ENCODE measurements at places on chromosomes 11 and 22.

- peak; percentile 93 for DNase-seq
These were observed 88.9 kb downstream of the KCNQ1 start for GRCh38 chr11:2533587-2534133.

DNA sequence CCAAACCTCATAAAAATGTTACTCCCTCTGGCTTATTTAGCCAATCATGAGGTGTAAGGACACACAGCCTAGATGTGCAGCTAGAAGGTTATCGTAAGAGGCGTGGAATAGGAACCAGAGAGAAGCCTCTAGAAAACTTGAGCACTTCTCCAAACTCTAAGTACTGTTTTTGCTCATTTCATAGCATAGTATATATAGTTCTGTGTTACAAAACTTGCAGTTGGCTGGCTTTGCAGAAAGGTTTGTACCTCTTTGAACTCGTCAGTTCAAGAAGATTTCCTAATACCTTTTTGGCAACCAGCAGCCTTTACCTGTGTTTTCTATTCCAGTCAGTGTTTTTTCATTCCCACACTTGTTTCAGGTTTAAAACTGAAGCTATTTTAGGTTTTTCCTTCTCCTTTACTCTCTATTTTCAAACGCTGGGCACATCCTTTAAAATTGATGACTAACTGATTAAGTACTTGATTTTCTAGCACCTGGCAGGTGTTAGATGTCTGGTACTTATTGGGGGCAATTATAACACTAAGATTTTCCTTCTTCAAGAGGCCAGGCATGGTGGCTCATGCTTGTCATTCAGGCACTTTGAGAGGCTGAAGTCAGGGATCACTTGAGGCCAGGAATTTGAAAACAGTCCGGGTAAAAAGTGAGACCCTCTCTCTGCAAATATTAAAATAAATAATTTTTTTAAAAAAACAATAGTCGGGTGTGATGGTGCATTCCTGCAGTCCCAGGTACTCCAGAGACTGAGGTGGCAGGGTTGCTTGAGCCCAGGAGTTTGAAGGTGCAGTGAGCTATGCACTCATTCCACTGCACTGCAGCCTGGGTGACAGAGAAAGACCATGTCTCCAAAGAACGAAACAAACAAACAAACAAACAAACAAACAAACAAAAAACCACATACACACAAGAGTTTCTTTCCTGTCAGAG is 125.2 kb downstream of the LRRC4C start:
- DNase-seq, result no peak

- no peak for DNase-seq
These were observed 1.8 kb upstream of the CHADL start for GRCh38 chr22:41242396-41243117.

- DNase-seq, result no peak
These were observed 14.6 kb downstream of the C11orf21 start for GRCh38 chr11:2287091-2287490.

GRCh38 chr11:19952911-19953310 is 207.4 kb downstream of the DBX1 start:
- DNase-seq, result no peak

GRCh38 chr22:38694940-38695339 is 5.8 kb downstream of the JOSD1 start:
- DNase-seq, result no peak

DNA sequence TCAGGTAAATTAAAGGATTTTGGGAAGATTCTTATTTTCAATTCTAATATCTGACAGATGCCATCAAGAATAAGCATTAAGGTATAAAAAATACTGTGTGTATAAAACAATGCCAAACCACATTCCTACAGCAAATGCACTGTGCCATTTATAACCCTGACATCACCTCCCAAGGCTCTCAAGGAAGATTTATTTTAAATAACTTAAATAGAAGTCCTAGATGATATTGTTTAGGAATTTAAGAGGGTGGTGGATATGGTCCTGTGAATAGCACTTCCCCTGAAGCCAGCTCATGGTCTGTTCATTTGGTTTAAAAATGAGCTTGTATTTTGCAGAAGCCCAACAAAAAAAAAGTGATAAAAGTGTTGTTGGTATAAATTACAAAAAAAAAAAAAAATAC is 32.1 kb downstream of the PPIL2 start:
- no peak for DNase-seq

GRCh38 chr11:92556431-92556830 is 331.8 kb downstream of the FAT3 start:
- peak; percentile 21 for DNase-seq

DNA sequence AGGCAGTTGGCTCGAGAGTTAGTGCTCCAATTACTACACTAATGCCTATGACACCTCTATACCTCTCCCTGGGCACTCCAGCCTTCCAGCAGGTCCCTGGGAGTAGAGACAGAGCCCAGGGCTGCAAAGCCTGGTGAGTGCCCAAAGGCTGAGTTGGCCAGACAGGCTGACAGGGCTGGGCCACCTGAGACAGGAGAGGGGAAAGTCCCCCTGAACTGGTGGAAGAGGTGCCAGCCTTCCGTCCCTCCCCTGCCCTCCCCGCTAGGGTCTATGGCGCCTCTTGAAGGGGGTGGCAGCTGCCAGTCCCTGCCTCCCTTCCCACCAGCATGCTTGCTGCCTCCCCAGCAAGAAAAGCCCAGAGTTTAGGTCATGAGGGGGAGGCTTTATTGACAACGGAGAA is 3.0 kb downstream of the KCNJ11 start:
- no peak for DNase-seq

DNA sequence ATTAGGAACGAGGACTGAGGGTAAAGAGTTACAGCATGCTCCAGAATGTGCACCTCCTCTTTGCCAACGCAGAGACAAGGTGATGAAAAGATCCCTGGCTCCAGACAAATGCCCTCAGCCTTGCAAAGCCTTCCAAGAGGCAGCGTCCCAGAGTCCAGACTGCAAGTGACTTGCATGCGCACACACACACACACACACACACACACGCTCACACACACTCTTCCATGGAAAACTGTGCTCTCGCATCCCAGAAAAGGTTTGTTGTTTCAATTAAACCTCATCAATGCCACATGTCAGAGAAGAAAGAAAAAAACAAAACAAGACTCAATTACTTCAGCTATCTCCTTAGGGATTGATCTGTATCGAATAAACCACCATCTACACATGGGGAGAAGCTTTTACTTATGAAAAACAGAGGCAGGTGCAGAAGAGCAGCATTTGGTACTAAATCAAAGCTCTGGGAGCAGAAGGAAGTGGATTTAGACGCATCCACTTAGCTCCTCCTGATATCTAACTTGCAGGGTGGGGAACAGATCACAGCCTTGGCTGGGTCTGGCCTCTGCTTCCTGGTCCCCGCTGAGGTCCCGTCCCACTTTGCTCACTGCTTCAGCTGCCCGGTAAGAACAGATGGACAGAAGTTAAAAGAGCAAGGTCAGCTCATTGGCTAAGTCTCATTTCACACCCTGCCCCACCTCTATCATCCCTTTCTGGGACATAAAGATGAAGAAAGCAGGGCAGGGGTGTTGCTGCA is 249.8 kb upstream of the BLID start:
- DNase-seq, result no peak

DNA sequence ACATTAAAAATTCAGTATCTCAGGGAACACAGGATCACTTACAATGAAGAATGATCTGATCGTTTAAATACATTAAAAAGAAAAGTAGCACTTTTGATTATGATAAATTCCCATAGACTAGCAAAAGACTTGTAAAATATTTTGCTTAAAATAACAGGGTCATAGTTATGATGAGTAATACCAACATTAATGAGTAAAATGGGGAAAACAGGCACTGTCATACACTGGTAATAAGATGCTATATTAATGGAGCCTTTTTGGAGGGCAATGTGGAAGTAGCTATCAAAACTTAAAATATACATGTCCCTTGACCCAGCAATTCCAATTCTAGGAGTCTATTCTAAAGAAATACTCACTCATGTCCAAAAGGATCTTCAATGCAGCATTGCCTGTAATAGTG is 61.8 kb upstream of the CLNS1A start:
- no peak for DNase-seq

DNA sequence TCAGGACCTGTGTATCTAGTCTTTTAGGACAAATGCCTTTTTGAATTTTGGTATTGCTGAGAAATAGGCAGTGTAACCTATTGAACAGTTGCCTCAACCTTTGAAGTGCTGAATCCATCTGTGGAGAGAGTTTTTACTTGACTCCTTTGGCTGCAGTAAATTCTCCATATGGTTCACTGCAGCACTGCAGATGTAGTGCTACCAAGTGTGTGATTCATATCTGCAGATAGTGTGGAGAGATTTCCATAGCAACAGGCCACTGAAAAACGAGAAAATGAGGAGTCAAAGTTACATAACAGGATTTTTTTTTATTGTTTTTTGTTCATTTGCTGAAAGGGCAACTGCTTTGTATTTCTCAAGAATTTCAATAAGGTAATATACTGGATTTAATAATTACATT is 356.1 kb downstream of the RAB38 start:
- no peak for DNase-seq

DNA sequence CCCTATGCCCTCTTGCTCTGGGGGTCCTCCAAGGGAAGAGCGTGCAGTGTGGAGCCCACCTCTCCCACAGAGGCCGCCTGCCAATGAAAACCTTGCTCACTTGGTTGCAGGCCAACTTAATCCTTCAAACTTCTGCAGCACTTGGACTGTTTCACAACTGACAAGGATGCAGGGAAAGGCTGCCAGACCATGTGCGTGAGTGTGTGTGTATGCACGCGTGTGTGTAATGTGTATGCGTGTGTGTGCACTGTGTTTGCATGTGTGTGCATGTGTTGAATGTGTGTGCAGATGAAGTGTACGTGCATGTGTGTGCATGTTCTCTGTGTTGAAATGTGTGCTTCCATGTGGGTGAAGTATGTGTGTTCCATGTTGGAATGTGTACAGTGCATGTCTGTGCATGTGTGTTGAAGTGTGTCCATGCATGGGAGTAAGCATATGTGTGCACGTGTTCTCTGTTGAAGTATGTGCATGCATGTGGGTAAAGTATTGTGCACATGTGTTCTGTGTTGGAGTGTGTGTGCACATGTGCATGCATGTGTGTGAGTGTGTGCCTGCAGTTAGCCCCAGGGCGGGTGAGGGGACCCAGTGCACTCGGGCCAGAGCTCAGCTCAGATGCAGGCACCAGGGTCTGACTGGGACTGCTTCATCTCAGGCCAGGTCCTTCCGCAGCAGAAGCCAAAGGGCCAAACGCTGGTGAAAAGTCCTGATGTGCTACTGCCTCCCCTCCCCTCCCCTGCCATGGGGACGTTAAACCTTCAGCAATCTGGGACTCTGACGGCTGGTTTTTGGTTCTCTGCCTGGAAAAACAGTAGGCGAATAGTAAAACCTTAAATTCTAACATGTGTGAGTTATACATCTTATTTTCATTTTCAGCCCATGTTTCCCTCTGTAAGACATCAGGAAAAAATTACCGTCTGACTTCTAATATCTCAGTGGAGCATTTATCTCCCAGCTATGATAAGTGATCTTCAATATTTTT is 72.0 kb downstream of the FLI1 start:
- DNase-seq, result no peak

DNA sequence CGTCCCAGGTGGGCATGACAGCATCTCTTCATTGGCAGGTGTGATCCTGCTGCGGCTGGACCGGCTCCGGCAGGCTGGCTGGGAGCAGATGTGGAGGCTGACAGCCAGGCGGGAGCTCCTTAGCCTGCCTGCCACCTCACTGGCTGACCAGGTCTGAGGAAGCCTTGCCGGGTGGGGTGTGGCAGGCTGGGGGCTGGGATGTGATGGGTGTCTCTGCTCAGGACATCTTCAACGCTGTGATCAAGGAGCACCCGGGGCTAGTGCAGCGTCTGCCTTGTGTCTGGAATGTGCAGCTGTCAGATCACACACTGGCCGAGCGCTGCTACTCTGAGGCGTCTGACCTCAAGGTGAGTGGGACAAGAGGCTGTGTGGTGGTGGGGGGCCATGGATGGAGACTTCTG is 3.5 kb downstream of the LARGE2 start:
- no peak for DNase-seq

DNA sequence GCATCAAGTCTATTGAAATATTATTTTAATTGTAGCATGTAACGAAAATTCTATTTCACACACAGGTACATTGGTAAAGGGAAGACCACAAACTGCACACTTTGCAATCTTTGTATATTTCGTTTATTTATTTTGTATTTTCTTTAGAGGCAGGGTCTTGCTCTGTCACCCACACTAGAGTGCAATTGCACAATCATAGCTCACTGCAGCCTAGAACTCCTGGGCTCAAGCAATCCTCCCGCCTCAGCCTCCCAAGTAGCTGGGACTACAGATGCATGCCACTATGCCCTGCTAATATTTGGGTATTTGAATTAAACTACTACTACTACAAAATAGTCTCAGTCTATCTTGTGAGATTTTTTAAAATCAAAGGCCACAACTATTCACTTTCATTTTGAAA is 42.7 kb downstream of the GAB2 start:
- DNase-seq, result no peak

DNA sequence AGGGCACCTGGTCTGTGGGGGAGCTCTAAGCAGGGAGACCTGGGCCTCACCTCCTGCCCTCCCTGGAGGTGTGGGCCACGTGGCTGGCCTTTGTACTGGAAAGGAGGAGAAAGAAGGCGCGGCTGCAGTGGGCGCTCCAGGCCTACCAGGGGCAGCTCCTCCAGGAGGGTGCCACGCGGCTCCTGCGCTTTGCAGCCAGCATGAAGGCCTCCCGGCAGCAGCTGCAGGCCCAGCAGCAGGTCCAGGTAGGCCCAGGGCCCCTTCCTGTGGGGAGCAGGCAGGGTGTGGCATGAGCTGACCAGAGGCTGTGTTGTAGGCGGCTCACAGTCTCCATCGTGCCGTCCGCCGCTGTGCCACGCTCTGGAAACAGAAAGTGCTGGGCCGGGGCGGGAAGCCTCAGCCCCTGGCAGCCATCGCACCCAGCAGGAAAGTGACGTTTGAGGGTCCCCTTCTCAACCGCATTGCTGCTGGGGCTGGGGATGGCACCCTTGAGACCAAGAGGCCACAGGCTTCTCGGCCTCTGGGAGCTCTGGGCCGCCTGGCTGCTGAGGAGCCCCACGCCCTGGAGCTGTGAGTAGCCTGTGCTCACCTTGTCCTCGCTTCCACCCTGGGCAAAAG is 48.6 kb downstream of the PISD start:
- DNase-seq, result no peak

- DNase-seq, result no peak
These were observed 63.4 kb downstream of the MYH9 start for GRCh38 chr22:36324414-36324813.

- no peak for DNase-seq
These were observed 48.0 kb upstream of the CEP126 start for GRCh38 chr11:101866619-101867491.

Data from urothelium cell line (cell line).